ENCODE measurements at places on chromosomes 2 and 18. TPM values are rescaled to one million over a fixed set of nuclear protein-coding genes. Genes with fewer than 3 reads are reported as not detected.

The MALT1 gene
- 8.4 TPM for total RNA-seq

The DSG2 gene
- total RNA-seq, result 8.9 TPM

The C2orf15 gene
- total RNA-seq, result 0.12 TPM

The GAL3ST2 gene
- total RNA-seq, result not detected

The CENPA gene
- 2.9 TPM for total RNA-seq

The ARHGEF4 gene
- total RNA-seq, result 0.90 TPM

The THUMPD2 gene
- total RNA-seq, result 3.4 TPM

The PDCD1 gene
- total RNA-seq, result not detected
